ENCODE measurements at places on chromosomes 5 and 9.

DNA sequence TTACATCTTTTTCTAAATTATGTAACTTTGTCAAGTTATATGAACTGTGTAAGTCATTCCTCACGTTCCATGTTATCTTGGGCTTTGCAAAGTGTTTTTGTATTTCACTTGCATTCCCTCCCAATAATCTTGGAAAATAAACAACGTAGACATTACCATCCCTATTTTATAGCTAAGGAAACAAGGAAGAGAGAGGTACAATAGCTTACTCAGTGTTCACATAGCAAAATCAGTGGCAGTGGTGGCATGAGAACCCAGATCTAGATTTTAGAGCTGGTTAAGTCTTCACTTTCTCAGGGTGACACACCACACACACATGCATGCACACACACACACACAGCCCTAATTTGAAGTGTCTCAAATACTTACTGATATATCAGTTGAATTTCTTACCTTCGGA is 34.1 kb downstream of the NSA2 start:
- no peak for DNase-seq

GRCh38 chr5:127935398-127935797 is 148.2 kb upstream of the SLC12A2 start:
- no peak for DNase-seq

GRCh38 chr5:45532826-45533624 is 163.2 kb downstream of the HCN1 start:
- DNase-seq = no peak

GRCh38 chr9:117002686-117003085 is 315.6 kb downstream of the TRIM32 start:
- DNase-seq = no peak

DNA sequence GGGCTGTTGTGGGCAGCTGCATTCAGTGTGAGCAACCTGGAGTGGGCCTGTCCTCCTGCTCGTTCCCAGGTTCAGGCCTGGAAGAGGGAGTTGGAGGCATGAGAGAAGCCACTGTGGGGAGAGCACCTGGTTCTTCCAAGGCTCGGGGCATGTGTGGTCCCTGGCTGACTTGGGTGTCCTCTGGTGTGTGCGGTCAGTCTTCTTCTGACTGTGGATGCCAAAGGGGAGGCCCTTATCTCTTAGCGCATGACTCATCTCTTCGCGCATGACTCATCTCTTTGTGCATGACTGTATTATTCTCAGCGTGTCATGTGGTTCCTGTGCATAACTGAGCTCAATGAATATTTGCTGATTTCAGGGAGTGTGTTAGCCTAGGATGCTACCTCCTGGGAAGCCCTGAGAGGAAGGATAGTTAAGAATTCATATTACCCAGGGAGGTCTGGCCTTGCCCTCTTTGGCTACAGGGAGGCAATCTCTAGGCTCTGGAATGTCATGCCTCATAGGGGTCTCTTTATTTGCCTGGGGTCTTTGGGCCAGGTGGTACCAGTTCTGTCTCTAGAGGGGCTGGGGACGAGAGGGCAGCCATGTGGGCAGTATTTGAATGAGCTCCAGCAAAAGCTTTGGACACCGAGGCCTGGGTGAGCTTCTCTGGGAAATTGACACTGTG is 188.7 kb downstream of the HSPA4 start:
- DNase-seq = no peak

DNA sequence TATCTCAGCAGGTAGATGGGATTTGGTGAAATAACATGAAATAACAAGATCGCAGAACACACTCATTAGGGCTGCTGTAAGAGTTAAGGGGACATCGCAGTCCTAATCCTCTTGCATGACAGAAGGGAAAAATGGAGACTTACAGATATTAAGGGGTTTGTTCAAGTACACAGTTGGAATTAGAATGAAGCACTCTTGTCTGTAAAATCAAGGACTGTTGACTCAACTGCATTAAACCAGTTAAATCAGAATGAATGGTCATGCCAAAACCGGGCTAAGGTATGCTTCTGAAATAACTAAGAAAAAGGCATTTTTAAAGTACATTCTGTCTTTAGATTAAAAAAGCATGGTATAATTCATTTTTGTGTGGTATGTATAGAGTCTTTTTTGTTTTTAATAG is 95.9 kb downstream of the FBXL7 start:
- DNase-seq = no peak

- no peak for DNase-seq
These were observed 6.5 kb upstream of the FAM78A start for GRCh38 chr9:131282688-131283422.

- DNase-seq = no peak
These were observed 53.0 kb upstream of the WWC1 start for GRCh38 chr5:168238463-168238862.

- DNase-seq = no peak
These were observed 15.2 kb upstream of the PHYKPL start for GRCh38 chr5:178247481-178248456.

- no peak for DNase-seq
These were observed 5.8 kb downstream of the TLX3 start for GRCh38 chr5:171314728-171315385.

- no peak for DNase-seq
These were observed 438.7 kb downstream of the KDM4C start for GRCh38 chr9:7196467-7196866.

DNA sequence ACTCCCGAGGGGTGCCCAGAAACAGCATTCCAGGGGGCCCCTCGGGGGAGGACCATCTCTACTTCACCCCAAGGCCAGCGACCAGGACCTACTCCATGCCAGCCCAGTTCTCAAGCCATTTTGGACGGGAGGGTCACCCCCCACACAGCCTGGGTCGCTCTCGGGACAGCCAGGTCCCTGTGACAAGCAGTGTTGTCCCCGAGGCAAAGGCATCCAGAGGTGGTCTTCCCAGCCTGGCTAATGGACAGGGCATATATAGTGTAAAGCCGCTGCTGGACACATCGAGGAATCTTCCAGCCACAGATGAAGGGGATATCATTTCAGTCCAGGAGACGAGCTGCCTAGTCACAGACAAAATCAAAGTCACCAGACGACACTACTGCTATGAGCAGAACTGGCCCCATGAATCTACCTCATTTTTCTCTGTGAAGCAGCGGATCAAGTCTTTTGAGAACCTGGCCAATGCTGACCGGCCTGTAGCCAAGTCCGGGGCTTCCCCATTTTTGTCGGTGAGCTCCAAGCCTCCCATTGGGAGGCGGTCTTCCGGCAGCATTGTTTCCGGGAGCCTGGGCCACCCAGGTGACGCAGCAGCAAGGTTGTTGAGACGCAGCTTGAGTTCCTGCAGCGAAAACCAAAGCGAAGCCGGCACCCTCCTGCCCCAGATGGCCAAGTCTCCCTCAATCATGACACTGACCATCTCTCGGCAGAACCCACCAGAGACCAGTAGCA is 83.9 kb downstream of the GOLPH3 start:
- DNase-seq = no peak

DNA sequence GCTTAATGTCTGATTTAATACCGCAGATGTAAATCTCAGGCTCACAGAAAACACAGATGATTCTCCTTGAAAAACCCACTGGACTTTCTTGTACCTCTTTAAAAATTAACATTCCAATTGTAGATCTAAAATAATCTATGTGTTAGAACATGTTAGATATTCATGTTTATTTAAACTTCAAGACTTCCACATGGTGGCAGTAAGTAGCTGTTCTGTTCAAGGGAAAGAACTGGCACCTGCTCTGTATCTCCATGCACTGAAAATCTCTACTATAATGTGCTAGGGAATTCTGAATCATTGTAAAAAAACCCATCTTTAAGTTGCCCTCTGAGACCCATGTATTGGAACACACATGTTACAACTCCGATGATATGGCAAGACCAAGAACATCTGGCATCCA is 366.9 kb downstream of the DMRTA1 start:
- DNase-seq = no peak

DNA sequence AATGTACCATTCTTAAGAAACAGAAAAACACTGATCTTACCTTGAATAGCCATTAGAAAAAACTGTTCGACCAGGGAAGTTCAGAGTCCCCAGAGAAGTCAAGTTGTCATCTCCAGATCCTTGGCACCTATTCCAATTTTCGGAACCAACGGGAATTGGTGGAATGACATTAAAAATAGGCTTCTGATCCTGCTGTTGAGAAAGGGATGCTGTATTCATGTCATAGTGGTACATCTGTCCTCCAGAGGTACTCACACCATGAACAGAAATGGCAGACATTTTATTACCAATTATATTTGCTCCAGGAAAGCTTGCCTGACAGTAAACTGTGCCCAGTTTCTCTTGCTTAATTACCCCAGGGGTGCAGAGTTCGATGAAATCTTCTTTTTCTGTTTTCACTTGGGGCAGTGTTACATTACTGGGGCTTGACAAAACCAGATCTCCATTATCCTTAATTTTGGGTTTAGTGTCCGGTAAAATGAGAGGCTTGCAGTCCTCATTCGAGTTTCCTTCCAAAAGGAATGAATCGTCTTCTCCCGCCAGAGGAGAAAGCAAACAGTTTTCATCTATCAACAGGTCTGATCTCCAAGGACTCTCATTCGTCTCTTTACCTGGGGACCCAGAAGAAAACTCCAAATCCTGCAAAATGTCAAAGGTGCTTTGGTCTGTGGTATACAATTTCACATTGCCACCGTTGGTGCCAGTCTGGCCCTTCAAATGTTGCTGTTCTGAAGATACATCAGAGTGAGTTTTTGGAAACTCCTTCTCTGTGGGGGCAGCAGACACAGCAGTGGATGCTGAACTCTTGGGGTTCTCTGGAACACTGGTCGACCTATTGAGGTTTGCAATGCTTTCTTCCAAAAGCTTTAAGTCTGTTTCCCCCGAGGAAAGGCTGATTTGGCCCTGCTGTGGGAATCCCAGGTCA is 3.6 kb downstream of the NR3C1 start:
- no peak for DNase-seq

- no peak for DNase-seq
These were observed 24.0 kb downstream of the NR6A1 start for GRCh38 chr9:124747065-124747464.

GRCh38 chr9:130627051-130627450 is 37.3 kb upstream of the PRDM12 start:
- DNase-seq = no peak

DNA sequence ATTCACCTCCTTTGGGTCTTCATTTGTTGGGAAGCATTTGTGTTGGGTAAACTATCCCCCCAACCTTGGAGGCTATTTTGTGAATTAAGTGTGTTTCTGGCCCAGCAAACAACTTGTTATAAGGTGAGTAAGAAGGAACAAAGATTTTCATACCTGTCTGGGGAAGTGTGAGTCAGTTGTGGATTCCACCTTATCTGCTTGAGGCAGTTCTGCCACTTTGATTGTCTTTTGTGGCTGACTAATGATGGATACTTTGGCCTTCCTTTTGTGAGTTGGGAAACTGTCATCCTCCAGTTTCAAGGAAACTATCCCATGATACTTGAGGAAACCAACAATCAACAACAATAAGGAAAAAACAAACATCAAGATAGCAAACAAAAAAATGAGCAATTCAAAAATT is 24.6 kb upstream of the CER1 start:
- DNase-seq = no peak

- DNase-seq = no peak
These were observed 218.1 kb upstream of the DMRTA1 start for GRCh38 chr9:22228542-22228941.

DNA sequence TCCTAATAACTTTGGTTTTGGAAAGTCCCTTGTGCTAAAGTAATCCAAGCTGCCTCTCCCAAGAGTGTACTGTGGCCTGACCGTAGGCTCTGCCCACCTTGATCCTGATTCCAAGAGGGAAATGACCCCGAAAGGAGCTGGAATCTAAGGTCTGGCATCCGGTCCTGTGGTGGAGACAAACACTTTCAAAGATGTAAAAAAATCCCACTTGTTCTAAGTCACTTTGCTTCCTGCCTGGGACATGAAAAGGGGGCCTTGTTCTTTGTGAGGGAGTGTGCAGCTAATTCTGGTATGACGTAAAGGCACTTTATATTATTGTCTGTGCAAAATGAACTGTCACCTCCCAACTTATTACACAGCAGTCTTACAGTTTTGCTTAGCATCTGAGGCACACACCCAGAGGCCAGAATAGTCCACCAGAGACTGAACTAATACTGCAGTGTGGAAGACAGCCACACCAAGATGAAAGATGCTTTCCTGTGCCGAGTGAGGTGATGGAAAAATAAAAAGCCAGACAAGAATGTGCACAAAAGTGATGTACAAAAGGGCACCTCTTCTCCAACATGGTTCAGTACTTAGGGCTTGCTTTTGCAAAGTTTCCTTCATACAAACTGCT is 128.7 kb downstream of the SLC12A2 start:
- DNase-seq = no peak

DNA sequence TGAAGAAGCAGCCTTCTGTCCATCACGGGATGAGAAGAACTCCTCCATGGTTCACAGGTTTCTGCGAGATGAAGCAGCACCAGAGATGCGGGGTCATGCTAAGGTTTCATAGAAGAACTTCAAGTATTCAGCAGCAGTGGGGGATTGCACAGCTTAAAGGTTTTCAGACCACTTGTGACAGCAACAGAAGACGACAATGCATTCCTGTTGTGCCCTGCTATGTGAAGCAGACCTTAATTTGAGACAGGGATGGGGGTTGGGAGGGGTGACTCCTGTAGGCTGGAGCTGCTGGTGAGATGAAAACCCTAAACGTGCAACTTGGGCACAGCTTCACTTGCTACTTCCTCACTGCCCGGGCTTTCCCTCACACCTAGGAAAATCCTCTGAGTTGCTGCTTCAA is 256.0 kb downstream of the SLIT3 start:
- DNase-seq = no peak

GRCh38 chr9:19113964-19114679 is 11.4 kb upstream of the HAUS6 start:
- no peak for DNase-seq

DNA sequence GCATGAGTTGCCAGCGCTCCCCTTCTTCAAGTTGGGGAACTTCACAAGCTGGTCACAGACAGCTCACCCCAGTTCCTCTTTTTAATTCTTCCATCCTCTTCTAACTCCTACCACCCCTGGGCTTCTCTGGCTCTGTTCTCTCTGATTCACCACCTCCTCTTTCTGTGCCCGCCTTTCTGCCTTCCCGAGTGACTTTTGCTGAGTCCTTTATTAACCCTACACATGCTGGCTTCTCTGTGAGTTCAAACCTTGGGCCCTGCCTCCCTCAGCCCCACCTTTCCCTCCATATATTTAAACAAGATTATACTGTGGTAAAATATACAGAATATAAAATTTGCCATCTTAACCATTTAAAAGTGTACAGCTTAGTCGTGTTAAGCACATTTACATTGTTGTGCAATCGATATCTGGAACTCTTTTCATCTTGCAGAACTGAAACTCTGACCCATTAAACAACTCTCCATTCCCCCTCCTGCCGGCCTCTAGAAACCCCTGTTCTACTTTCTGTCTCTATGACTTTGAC is 32.0 kb downstream of the SLC46A2 start:
- DNase-seq = no peak

All from activated CD4-positive, alpha-beta T cell treated with anti-CD3 and anti-CD28 coated beads, Interleukin-2, amount 50 U/mL, for 4 hours (primary cell).